Prostate gland (tissue), 2 donors: ENCODE measurements at places on chromosomes 13 and 19.
A peak's percentile ranks its signal among the peaks of the same experiment; 100 is the strongest.

DNA sequence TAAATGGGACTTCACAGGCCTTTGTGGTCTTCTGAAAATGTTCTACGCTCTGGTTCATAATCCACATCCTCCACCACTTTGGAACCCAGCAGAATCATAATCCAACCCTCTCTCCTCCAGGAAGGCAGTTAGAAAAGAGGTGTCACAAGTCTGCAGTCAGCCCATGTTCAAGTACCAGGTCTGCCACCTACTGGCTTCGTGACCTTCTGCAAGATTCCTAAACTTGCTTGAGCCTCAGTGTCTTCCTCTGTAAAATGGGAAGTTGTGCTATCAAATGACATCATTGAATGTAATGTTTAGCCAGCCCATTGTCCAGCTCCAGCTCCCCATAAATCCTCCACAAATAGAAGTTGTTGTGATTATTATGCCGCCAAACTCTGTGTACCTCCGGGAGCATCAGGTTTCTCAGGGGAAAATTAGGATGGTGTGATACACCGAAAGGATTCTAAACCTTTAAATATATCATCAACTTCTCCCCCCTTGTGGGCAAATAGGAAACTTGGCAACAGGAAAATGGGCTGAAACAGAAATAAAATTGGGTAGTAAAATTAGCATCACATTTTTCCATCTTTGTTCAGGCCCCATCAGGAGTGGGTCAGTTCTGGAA lies 109.7 kb downstream of the NUFIP1 start:
- no peaks in the 10 kb centered on the region for H3K36me3 ChIP-seq
- H3K27me3 ChIP-seq: no peaks in the 10 kb centered on the region

DNA sequence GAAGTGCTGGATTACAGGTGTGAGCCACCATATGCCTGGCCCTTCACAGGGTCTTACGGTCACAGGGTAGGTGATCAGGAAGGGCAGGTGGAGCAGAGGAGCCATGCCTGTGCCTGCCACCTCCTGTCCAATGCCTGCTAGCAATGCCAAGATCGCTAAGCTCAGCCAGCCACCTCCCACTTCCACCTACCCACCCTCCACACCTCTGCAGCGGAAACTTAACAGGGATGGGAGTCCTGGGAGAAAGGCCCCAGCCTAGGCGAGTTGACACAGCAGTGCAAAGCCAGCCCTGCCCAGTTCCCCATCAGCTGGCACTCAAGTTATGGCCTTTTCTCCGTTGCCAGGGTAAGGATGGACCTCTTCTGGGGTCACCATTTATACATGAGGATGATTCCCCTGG lies 15.9 kb upstream of the FCHO1 start:
- no peak overlapping the region for H3K27ac ChIP-seq
- H3K4me3 ChIP-seq: no peak overlapping the region
- DNase-seq: no peak
- no peaks in the 10 kb centered on the region for H3K27me3 ChIP-seq
- H3K4me1 ChIP-seq: no peaks in the 10 kb centered on the region

GRCh38 chr13:30659980-30660379 lies 42.3 kb downstream of the USPL1 start:
- no peak for DNase-seq
- no peaks in the 10 kb centered on the region for H3K27me3 ChIP-seq
- no peak overlapping the region for H3K27ac ChIP-seq
- H3K4me3 ChIP-seq: no peak overlapping the region
- H3K4me1 ChIP-seq: no peaks in the 10 kb centered on the region
- H3K36me3 ChIP-seq: peaks cover 9% of the 10 kb centered on the region

DNA sequence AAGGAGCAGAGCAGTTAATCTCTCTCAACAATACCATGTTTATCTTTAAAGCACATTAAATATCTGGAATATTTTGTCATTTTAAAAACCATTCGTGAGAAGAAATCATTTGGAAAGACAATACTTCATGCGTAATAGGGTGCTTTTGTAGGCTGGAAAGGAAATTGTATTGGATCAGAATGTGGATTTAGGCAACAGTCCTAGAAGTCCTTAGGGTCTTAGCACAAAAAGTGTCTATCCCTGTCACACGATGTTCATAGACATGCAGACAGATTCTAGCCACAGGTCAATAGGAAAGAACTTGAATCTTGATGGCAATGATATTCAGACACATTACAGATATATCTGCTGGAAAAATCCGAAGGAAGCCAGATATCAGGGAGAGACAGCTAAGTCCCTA lies 156.0 kb downstream of the KCTD12 start:
- no peaks in the 10 kb centered on the region for H3K27me3 ChIP-seq
- no peaks in the 10 kb centered on the region for H3K4me1 ChIP-seq
- DNase-seq: no peak
- no peak overlapping the region for H3K4me3 ChIP-seq

- no peaks in the 10 kb centered on the region for H3K4me1 ChIP-seq
- no peak overlapping the region for H3K4me3 ChIP-seq
- no peak for DNase-seq
- no peak overlapping the region for H3K27ac ChIP-seq
- H3K36me3 ChIP-seq: peaks cover 3% of the 10 kb centered on the region
Measured at GRCh38 chr13:24281188-24282008, 28.0 kb upstream of the C1QTNF9 start.

DNA sequence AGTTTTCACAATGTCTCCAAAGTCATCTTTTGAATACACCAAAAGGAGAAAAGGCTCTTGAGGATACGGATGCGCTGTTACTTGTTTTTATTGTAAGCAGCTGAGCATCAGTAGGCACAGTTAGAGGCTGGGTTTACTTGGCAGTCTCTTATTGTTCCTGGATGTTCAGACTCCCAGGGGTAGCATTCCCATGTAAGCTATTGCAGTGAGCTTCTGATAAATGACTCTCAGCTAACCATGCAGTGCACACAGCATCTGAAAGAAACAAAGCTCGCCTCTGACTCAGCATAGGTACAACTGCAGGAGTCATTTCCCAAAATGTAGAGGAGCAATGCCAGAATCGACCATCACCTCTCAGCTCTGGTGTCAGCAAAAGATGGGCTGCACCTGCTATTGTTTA lies 84.8 kb downstream of the DCT start:
- no peak overlapping the region for H3K27ac ChIP-seq
- H3K36me3 ChIP-seq: no peaks in the 10 kb centered on the region
- no peak overlapping the region for H3K4me3 ChIP-seq

DNA sequence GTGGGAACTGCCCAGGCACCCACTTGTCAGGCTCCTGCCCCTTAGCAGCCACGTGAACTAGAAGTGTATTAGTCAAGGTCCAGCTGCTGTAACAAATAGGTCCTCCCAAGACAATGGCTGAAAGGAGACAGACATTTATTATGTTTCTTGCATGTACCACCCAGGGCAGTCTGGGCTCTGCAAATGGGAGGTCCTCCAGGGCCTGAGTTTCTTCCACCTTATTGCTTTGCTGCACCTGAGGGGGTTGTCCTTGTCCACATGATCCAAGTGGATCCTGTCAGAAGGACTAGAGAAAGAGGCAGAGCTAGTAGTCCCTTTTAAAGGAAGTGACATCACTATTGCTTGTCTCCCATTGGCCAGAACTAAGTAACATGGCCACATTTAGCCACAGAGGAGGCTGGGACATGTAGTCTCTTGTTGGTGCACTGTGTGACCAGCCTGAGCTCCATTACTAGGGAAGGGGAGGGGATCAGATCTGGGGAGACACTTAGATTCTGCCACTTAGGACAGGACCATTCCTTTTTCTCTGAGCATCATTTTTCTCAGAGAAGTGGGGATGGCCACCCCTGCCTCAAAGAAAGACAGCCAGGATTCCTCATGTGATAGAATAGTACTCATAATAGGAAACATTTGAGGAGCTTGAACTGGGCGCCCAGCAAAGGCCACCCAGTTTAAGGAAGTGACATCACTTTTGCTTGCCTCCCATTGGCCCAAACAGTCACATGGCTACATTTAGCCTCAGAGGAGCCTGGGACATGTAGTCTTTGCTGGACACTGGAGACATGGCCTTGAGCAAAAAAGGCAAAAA lies 15.1 kb downstream of the CC2D1A start:
- no peak for DNase-seq
- H3K27ac ChIP-seq: no peak overlapping the region
- no peaks in the 10 kb centered on the region for H3K27me3 ChIP-seq
- no peaks in the 10 kb centered on the region for H3K4me1 ChIP-seq
- H3K36me3 ChIP-seq: peaks cover 3% of the 10 kb centered on the region

- no peaks in the 10 kb centered on the region for H3K36me3 ChIP-seq
- no peak overlapping the region for H3K4me3 ChIP-seq
- no peaks in the 10 kb centered on the region for H3K4me1 ChIP-seq
- no peak for DNase-seq
- H3K27me3 ChIP-seq: no peaks in the 10 kb centered on the region
- H3K27ac ChIP-seq: no peak overlapping the region
Measured at GRCh38 chr13:30292325-30292724, 15.0 kb downstream of the KATNAL1 start.

DNA sequence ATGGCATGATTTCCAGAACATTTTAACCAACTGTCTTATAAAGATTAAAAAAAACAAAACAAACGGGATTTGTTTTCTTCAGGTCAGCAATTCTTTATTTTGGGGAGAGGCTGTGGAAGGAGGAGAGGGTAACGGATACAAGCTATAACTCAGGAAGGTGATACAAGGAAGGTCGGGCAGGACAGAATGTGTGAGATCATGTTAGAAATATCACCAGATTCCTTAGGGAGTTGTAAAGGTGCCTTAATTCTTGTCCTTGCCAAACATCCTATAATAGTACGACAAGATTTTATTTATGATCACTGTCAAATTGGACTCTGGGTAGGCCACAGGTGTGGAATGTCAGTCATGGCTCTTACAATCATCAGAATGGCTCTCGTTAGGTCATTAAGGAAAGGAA lies 503.1 kb downstream of the DIAPH3 start:
- no peak overlapping the region for H3K27ac ChIP-seq
- no peak for DNase-seq
- no peaks in the 10 kb centered on the region for H3K27me3 ChIP-seq
- no peaks in the 10 kb centered on the region for H3K36me3 ChIP-seq
- no peak overlapping the region for H3K4me3 ChIP-seq
- no peaks in the 10 kb centered on the region for H3K4me1 ChIP-seq

GRCh38 chr13:26390203-26390602 lies 136.3 kb downstream of the CDK8 start:
- no peaks in the 10 kb centered on the region for H3K27me3 ChIP-seq
- no peak for DNase-seq
- no peaks in the 10 kb centered on the region for H3K4me1 ChIP-seq
- no peaks in the 10 kb centered on the region for H3K36me3 ChIP-seq
- no peak overlapping the region for H3K4me3 ChIP-seq

DNA sequence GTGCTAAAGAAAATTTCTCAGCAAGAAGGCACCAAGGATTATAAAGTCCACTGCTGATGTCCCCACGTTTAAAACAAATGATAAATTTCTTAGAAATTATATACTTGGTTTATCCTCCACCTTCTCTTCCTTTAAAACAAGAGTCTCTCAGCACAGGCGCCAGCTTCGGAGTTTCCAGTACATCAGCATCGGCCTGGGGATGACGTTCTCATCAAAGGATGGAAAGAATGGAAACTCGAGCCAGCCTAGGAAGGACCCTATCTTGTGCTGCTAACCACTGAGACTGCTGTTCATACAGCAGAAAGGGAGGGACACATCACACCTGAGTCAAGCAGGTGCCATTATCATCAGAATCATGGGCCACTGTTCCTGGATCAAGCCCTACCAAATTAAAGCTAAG lies 29.8 kb upstream of the ZNF83 start:
- DNase-seq: no peak
- H3K27me3 ChIP-seq: no peaks in the 10 kb centered on the region
- no peak overlapping the region for H3K4me3 ChIP-seq

GRCh38 chr19:18895038-18895823 lies 727 bp downstream of the CERS1 start:
- peaks cover 4% of the 10 kb centered on the region for H3K36me3 ChIP-seq
- H3K4me1 ChIP-seq: peaks cover 4% of the 10 kb centered on the region
- no peak for DNase-seq

DNA sequence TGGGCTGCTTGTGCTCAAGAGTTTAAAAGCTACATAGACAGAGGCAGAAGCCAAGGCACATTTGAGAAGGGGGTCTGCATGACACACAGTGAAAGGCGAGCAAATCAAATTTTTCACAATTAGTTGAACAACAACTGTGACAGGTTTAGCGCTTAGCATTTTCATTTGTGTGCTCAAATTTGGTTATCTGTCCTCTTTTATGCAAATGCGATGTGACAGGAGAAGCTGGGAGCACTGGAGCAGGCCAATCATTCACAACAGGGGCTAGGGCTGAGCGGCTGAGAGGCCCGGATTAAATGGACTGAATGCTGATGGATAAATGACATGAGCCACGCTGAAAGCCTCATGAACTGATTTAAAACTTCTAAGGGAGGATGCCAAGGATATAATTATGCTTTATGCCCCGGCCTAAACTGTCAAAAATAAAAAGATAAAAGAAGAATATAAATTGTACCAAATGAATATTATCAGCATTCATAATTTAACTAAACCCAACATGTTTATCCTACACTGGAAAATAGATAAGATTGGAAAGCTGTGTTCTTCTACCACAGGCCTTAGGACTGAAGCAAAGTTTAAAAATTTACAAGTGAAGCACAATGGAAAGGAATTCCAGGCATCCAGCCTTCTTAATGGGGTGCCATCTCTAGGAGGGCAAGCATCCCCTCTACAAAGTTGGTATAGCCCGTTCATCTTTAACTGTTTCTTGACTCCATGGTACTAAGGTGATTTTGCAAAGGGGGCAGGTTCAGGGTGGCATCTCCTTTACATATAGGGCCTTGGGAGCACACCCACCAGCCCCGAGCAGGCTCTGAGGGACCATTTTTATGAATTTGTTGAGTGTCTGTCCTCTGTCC lies 117.9 kb downstream of the RBM26 start:
- no peak overlapping the region for H3K4me3 ChIP-seq
- no peak overlapping the region for H3K27ac ChIP-seq

GRCh38 chr19:10780368-10780767 lies 55.6 kb downstream of the TMED1 start:
- DNase-seq: no peak
- no peak overlapping the region for H3K4me3 ChIP-seq
- no peaks in the 10 kb centered on the region for H3K4me1 ChIP-seq
- no peak overlapping the region for H3K27ac ChIP-seq
- no peaks in the 10 kb centered on the region for H3K27me3 ChIP-seq
- peaks cover 8% of the 10 kb centered on the region for H3K36me3 ChIP-seq

- H3K36me3 ChIP-seq: no peaks in the 10 kb centered on the region
- peak; percentile 20 for DNase-seq
- peak overlapping the region; percentile 54 for H3K4me3 ChIP-seq
- H3K27me3 ChIP-seq: no peaks in the 10 kb centered on the region
Measured at GRCh38 chr19:53158119-53158656, 665 bp downstream of the ZNF347 start.
